ENCODE measurements at places on chromosomes 12 and 14.

DNA sequence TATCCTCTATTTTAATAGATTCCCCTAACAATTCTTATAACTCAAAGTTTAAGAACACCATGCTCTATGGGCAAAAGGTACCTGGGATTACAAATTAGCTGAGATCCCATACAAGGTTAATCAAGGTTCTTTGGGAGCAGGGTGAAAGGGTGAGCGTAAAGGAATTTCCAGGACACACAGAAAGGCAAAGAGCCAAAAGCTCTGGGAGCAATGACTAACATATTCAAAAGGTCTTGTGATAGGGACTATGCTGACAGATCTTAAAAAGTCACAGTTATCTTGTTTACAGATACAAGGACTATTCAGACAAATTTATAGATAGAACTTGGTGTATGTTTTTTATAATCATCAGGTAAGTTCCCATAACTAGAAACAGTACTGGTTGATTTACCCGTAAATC, 19.5 kb upstream of the PPFIBP1 start:
- no peak for DNase-seq

- DNase-seq = no peak
Observed at GRCh38 chr12:79508622-79509021, 182.1 kb downstream of the PAWR start.

DNA sequence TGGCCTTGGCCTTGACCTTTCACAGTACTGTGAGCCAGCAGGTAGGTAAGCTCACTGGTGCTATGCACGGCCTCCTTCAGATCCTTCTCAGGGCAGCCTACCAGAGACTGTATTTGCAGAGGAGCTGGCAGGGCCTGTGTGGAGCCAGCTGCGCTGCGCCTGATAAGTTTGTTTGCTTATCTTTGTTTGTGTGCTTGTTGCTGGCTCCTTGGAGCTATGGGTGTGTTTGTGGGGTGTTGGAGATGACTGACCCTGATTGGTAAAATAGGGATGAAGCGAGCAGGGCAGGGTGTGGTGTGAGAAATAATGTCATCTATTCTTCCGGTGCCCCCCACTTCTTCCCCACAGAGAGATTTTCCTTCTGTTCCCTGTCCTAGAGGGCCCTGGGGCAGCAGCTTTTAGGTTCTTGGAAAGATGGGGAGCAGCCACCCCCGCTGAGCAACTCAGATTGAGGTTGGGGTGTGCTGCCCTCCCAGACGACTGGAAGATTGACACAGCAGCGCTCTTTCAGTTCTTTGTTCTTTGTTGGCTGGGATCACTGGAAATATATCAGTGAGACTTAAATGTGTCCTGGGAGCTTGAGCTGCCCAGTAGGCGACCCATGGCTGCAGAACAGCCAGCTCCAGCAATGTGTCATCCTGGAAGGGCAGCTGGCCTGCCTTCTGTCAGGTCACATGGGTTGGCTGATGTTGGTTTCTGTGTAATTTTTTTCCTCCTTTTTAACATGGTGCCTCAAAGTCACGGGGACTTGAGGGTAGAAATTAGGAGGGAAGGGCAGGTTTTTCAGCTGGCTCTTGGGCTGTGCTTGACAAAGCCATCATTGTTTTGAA, 19.6 kb downstream of the MLXIP start:
- no peak for DNase-seq

DNA sequence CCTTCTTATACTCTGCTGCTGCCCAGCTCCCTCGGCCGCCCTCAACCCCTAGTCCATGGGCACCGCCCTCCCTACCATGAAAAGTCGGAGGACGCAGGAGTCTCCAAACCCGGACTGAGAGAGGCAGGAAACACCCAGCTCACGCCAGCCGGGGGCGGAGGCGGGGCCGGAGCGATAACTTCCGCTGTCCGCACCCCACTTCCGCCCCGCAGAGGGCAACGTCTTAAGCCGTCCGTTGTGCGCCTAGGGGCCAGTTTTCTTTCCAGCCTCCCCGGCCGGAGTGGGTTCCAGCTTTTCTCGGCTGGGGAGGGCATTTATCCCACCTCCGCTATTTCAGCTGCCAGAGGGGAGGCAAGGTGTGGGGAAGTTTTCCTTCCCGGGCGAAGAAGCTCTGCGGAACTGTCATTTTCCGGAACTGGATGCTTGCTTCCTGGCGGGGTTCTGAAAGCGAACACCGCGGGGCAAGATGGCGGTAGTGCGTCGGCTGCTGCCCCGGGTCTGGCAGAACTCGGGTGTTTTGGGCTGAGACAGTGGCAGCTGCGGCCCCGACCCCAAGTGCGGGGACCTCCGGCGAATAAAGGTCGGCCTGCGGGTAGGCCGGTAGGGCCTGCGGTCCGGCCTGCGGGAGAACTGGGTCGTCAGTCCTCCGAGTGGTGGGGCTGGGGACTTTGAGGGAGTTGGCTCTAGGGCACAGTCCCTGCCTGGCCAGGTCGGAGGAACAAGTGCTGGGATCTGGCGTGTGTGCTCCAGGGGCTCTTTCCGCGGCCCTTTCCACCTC, at the start of the genes KCTD10 and UBE3B:
Gene KCTD10, minus strand, starts transcription at position 116 of the 778 bp plus-strand sequence. Its CDS starts 38 bp downstream, at position 78.
Gene UBE3B, plus strand, starts transcription at position 450 of the 778 bp plus-strand sequence. CDS start 5,918 bp downstream, outside the sequence.
- peak; percentile 77 for DNase-seq

GRCh38 chr12:293199-293598, 30.6 kb upstream of the SLC6A13 start:
- no peak for DNase-seq

- DNase-seq = no peak
Observed at GRCh38 chr12:10919809-10920208, 9.2 kb upstream of the PRH2 start.

GRCh38 chr14:98137131-98138025, 1134.6 kb downstream of the BCL11B start:
- DNase-seq = no peak

DNA sequence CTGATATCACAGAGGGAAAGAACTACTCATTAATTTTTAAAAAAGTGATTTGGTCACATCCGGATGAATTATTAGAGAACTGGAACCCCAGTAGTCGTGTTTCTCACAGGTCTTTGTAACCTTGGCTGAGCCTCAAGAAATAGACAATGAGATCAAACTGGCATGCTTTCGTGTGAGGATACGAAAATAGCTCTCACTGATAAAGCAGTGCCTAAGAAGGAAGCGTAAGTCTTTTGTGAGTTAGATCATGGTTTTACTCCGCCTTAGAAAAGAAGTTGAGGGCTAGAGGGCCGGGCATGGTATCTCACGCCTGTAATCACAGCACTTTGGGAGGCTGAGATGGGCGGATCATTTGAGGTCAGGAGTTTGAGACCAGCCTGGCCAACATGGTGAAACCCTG, 33.8 kb upstream of the GALNT16 start:
- no peak for DNase-seq

GRCh38 chr12:5307065-5307464, 124.8 kb upstream of the NTF3 start:
- DNase-seq = no peak

GRCh38 chr14:56821805-56822610, 11.7 kb upstream of the OTX2 start:
- no peak for DNase-seq

- no peak for DNase-seq
Observed at GRCh38 chr14:62796431-62796830, 248.8 kb downstream of the KCNH5 start.

DNA sequence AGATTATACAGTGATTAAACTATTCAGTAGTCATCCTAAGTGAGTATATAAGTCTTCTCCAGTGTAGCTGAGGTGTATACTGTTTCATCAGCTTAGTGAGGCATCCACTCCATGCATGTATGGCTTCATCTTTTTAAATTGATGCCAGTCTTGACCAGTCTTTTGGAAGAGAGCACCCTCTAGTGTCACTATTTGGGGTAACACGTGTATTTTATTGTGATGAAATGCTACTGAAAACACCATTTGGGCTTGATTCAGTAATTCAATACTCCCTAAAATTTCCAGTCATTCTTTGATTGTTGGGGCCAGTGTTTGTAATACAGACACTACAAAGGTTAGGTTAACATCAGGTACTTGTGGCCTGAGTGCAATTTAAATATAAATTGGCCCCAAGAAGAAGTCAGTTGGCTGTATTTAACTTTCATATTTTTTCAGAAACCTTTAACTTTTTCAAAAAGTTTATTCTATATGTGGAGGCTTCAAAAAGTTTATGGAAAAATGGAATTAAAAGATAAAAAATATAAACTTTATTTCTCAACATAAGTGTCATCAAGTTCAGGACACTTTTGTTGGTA, 35.3 kb downstream of the MIPOL1 start:
- no peak for DNase-seq

- DNase-seq = no peak
Observed at GRCh38 chr12:98757455-98757854, 112.4 kb downstream of the APAF1 start.

Data from activated T-helper 1 cell treated with Interleukin-2 at 50 U/mL for 16 hours (primary cell).